ENCODE measurements at places on chromosomes 3 and 15. TPM values are rescaled to one million over a fixed set of nuclear protein-coding genes. Genes with fewer than 3 reads are reported as not detected.

The CLRN1 gene
- total RNA-seq = 0.43 TPM

The ADGRG7 gene
- 0.16 TPM for total RNA-seq

The REC114 gene
- 28.8 TPM for total RNA-seq

GRCh38 chr3:197709135-197709534 lies 27.6 kb downstream of the RUBCN start:
- peaks cover 14% of the 10 kb centered on the region for H3K4me1 ChIP-seq
- no peak overlapping the region for H3K27ac ChIP-seq
- no peak for DNase-seq
- H3K27me3 ChIP-seq = no peaks in the 10 kb centered on the region

DNA sequence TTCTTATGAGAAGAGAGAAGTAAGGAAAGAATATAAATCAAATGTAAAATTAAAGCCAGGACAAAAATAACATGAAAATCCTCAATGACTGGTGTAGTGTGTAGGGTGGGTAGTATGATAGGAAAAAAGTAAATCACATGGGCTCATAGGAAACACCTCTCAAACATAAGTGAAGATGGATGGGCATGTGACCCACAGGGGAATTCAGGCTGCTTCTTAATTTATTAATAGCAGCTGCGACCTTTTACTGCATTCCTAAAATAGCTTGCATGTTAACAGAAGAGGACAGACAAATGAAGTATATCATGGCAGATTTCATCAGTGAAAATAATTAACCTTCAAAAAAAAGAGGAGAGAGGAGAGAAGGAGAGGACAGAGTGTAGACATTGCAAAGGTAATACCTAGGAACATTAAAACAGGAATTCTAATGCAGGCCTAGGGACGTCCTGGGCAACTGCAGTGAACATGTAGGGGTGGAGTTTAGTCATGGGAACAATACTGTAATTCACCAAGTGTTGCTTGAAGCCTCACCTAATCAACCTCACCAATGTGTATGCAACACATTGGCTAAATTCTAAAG lies 132.9 kb downstream of the KCNMB2 start:
- H3K4me3 ChIP-seq = no peak overlapping the region
- H3K27ac ChIP-seq = no peak overlapping the region
- H3K4me1 ChIP-seq = no peaks in the 10 kb centered on the region
- DNase-seq = no peak
- no peaks in the 10 kb centered on the region for H3K36me3 ChIP-seq

DNA sequence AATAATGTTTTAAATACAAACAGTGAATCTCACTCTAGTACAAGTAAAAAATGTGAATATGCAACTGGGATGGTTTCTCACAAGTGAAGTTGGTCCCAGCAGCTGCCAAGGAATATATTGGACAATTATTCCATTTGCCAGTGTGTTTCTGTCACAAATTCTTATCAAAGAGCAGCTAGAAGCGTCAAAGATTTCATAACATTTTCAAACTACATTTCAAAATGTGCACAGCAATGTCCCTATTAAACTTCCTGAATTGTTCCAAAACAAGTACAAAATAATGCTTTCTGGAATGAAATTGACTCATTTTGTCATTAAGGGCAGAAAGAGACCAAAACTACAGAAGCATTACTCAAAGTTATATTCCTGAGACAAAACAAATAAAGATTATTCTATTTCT lies 38.3 kb downstream of the GPR176 start:
- H3K27me3 ChIP-seq = no peaks in the 10 kb centered on the region
- H3K36me3 ChIP-seq = no peaks in the 10 kb centered on the region
- H3K27ac ChIP-seq = no peak overlapping the region
- no peak for DNase-seq
- no peak overlapping the region for H3K4me3 ChIP-seq
- H3K4me1 ChIP-seq = no peaks in the 10 kb centered on the region

GRCh38 chr15:74207652-74208440 lies 5.3 kb upstream of the STRA6 start:
- no peaks in the 10 kb centered on the region for H3K36me3 ChIP-seq
- peak; percentile 55 for DNase-seq
- peaks cover 41% of the 10 kb centered on the region for H3K4me1 ChIP-seq

GRCh38 chr15:34810443-34811129 lies 15.2 kb upstream of the ACTC1 start:
- no peak for DNase-seq
- no peaks in the 10 kb centered on the region for H3K4me1 ChIP-seq
- no peak overlapping the region for H3K4me3 ChIP-seq
- no peak overlapping the region for H3K27ac ChIP-seq
- H3K27me3 ChIP-seq = no peaks in the 10 kb centered on the region
- H3K36me3 ChIP-seq = no peaks in the 10 kb centered on the region

DNA sequence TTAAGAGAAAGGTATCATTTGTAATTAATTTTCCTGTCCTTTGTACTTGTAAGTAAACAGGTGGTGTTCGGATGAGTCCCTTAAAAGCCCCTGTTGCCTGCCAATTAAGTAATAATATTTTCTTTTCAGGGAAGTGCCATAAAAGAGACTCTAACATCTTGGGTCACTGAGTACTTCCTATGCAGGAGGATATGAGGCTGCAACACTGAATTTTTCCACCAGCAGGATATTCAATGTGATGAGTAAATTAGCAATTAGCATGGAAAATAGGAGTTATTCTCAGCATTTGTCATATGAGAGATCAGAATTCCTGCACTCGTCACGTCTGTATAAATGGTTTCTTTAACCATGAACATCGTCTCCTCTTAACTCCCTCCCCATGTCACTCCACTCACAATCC lies 45.4 kb downstream of the WWTR1 start:
- no peak overlapping the region for H3K27ac ChIP-seq
- H3K27me3 ChIP-seq = no peaks in the 10 kb centered on the region
- DNase-seq = no peak
- H3K36me3 ChIP-seq = no peaks in the 10 kb centered on the region
- H3K4me1 ChIP-seq = no peaks in the 10 kb centered on the region
- H3K4me3 ChIP-seq = no peak overlapping the region

- H3K36me3 ChIP-seq = no peaks in the 10 kb centered on the region
- no peak for DNase-seq
- no peak overlapping the region for H3K27ac ChIP-seq
- H3K4me3 ChIP-seq = no peak overlapping the region
- peaks cover 6% of the 10 kb centered on the region for H3K4me1 ChIP-seq
Observed at GRCh38 chr3:57981483-57982087, 26.6 kb upstream of the FLNB start.

GRCh38 chr3:141454906-141455602 lies 31.8 kb upstream of the RASA2 start:
- no peaks in the 10 kb centered on the region for H3K36me3 ChIP-seq
- H3K4me3 ChIP-seq = no peak overlapping the region
- H3K27me3 ChIP-seq = no peaks in the 10 kb centered on the region
- DNase-seq = no peak
- no peak overlapping the region for H3K27ac ChIP-seq

GRCh38 chr15:41558400-41559238 lies at the start of gene TYRO3:
Gene TYRO3 (plus strand): TSS chr15:41559212. CDS start chr15:41559258, 46 bp downstream.
- DNase-seq = peak; percentile 75
- peak within 1 kb of the TSS; percentile 87 for H3K4me3 ChIP-seq
- H3K36me3 ChIP-seq = no peaks in the 10 kb centered on the region
- peak within 1 kb of the TSS; percentile 90 for H3K27ac ChIP-seq

The FANCD2OS gene
- total RNA-seq = 25.8 TPM

GRCh38 chr3:112814266-112814665 lies 32.4 kb downstream of the CD200R1L start:
- no peaks in the 10 kb centered on the region for H3K27me3 ChIP-seq
- H3K36me3 ChIP-seq = no peaks in the 10 kb centered on the region
- DNase-seq = no peak
- no peak overlapping the region for H3K4me3 ChIP-seq
- H3K4me1 ChIP-seq = peaks cover 6% of the 10 kb centered on the region
- no peak overlapping the region for H3K27ac ChIP-seq

The SIDT1 gene
- 8.6 TPM for total RNA-seq

DNA sequence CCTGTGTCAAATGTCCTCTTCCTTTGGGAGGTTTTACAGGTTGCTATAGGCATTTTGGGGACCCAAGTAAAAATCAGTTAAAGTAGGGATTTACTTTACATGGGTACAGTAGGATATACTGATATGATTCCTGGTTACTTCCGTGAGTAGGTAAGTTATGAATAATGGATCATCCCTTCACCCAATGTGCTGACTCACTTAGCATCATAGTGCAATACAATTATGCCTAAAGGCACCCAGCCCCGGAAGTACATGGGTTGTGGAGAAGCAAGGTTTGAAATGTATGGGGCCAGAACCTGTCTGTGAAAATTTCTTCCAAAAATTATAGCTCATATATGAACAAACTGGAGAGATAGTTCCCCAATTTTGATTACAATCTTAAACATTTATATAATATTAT lies 64.0 kb downstream of the GLB1 start:
- H3K36me3 ChIP-seq = no peaks in the 10 kb centered on the region
- no peak for DNase-seq
- H3K27ac ChIP-seq = no peak overlapping the region
- H3K4me1 ChIP-seq = no peaks in the 10 kb centered on the region
- H3K27me3 ChIP-seq = no peaks in the 10 kb centered on the region
- H3K4me3 ChIP-seq = no peak overlapping the region

The FEZF2 gene
- not detected for total RNA-seq

The FRMD4B gene
- 17.8 TPM for total RNA-seq

DNA sequence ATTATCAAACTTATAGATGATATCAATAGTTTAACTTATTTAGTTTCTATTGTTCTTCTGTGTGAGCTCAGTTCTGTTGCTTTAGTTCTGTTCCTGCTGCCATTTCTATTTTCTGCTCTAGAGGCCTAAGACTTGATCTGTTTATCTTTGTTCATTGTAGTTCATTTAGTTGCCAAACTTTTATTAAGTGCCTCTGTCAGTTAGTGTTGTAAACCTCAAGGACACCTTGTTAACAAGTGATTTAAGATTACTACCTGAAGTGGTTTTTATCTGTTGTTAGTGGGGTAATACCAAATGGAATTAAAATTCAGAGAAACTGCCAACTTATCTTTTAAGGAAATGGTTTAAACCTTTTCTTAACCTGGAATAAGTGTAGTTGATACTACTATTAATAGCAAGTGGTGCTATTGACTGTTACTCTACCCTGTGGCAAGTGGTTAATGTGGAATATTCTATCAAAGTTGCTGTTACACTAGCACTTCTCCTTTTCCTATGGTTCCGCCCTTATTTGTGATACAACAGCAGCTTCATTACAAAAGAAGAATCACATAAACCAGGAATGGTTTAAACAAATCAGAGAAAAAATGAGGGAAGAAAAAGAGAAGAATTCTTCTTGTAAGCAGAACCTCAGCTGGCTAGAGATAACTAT lies 500.6 kb upstream of the GOLIM4 start:
- DNase-seq = no peak
- H3K4me3 ChIP-seq = no peak overlapping the region
- no peak overlapping the region for H3K27ac ChIP-seq
- no peaks in the 10 kb centered on the region for H3K36me3 ChIP-seq
- H3K27me3 ChIP-seq = no peaks in the 10 kb centered on the region

DNA sequence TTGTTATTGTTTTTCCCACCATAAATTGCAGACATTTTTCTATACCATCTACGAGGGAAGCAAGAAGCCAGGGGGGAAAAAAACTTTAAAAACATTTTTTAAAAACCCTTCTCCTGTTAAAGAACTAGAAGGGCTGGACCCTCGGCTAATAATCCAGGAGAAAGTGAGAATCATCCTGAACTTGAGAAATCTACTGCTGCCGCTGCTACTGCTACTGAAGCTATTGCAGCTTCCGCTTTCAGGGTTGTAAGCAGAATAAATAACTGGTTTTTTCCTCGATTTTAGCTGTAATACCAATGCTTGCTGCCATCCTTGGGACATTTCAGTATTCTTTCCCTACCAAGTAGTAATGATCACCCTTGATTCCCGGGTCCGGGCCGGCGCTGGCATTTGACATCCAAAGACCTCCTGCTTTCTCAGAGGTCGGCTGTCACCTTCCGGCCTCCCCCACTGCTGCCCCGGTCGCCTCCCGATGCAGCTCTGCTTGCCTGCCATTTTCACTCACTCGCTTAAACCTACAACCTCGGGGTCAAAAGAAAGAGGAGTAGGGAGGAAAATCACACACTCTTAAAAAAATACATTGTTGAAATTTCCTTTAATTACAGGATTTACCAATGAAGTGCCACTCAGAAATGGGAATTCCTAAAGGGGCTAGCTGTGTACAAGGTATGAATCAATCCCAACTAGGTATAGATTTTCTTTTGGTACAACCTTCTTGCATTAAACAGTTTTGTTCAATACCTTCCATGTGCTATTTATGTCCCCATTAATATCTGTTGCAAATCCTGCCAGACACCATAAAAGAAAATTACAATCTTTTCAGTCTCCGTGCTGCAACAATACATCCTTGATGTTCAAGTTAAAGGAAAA lies 674 bp upstream of the MECOM start:
- no peak overlapping the region for H3K27ac ChIP-seq
- DNase-seq = no peak
- no peaks in the 10 kb centered on the region for H3K36me3 ChIP-seq
- H3K27me3 ChIP-seq = no peaks in the 10 kb centered on the region
- peaks cover 25% of the 10 kb centered on the region for H3K4me1 ChIP-seq

The OR5K1 gene
- not detected for total RNA-seq

DNA sequence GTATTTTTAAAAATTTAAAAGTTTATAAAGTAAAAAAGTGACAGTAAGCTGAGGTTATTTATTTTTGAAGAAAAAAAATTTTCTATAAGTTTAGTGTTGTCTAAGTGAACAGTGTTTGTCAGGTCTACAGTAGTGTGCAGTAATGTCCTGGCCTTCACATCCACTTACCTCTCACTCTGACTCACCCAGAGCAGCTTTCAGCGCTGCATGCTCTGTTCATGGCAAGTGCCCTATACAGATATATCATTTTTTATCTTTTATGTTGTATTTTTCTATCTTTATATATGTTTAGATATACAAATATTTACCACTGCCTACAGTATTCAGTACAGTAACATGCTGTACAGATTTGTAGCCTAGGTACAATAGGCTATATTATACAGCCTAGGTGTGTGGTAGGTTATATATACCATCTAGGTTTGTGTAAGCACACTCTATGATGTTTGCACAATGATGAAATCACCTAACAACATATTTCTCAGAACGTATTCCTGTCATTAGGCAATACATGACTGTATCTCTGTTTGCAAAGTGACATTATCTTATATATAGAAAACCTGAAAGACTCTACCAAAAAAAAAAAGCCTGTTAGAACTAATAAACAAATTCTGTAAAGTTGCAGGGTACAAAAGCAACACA lies 75.9 kb upstream of the TMC3 start:
- no peak for DNase-seq
- no peaks in the 10 kb centered on the region for H3K4me1 ChIP-seq
- H3K27ac ChIP-seq = no peak overlapping the region

GRCh38 chr3:66567077-66567476 lies 66.3 kb upstream of the LRIG1 start:
- DNase-seq = no peak
- H3K4me3 ChIP-seq = no peak overlapping the region
- H3K27ac ChIP-seq = no peak overlapping the region
- no peaks in the 10 kb centered on the region for H3K36me3 ChIP-seq
- no peaks in the 10 kb centered on the region for H3K4me1 ChIP-seq

GRCh38 chr3:15768421-15769255 lies 29.1 kb downstream of the ANKRD28 start:
- no peaks in the 10 kb centered on the region for H3K27me3 ChIP-seq
- no peak for DNase-seq
- H3K4me1 ChIP-seq = no peaks in the 10 kb centered on the region
- no peak overlapping the region for H3K27ac ChIP-seq
- no peaks in the 10 kb centered on the region for H3K36me3 ChIP-seq
- no peak overlapping the region for H3K4me3 ChIP-seq
